NB4 (cell line): ENCODE measurements at places on chromosomes 1 and 21.
A peak's percentile ranks its signal among the peaks of the same experiment; 100 is the strongest.

- no peak for DNase-seq
Observed at GRCh38 chr1:108878160-108878469, 1.3 kb downstream of the GPSM2 start.

GRCh38 chr1:161001525-161001924 lies 19.4 kb downstream of the F11R start:
- DNase-seq: no peak

GRCh38 chr1:179955287-179955680 lies 674 bp downstream of the CEP350 start:
- peak; percentile 63 for DNase-seq

DNA sequence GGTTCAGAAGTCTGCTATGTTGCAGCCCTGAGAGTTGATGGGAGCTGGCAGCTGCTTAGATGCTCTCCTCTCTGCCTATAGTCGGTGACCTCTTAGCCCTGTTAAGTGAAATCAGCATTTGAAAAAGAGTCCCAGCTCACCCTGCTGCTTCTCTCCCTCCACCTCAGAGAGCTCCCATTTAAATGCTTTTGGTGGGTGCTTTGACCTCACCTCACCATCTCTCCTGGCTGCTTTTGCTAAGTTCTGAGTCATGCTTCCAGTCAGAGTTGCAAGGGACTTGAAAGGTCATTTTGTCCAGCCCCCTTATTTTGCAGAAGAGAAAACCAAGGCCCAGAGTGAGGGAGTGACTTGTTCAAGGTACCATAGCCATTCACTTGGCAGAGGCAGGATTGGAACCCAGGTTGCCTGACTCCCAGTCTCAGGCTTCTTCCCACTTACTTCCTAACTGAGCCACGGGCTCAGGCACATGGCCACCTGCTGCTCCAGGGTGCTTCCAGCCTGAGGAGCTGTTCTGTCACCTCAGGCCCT lies 3.3 kb downstream of the MAPKAPK2 start:
- peak; percentile 52 for DNase-seq

DNA sequence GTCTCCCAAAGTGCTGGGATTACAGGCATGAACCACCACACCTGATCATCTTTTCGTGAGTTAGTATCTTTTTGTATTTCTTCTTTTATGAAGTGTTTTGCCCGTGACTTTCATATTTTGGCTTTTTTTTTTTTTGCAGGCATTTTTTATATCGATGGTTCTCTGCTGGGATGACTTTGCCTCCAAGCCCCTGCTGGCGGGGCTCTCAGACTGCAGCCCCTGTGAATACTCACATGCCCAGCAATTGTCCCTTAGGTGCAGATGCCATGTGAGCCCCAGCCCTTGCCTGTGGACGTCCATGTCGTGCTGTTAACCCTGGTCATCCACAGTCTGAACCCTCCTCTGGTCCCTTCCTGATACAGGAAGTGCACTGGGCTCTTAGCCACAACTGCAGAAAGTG lies 21.7 kb downstream of the CRYAA start:
- no peak for DNase-seq

- no peak for DNase-seq
Observed at GRCh38 chr1:184940226-184940625, 34.1 kb downstream of the NIBAN1 start.

GRCh38 chr1:197003132-197003531 lies 25.8 kb downstream of the CFHR5 start:
- DNase-seq: no peak

DNA sequence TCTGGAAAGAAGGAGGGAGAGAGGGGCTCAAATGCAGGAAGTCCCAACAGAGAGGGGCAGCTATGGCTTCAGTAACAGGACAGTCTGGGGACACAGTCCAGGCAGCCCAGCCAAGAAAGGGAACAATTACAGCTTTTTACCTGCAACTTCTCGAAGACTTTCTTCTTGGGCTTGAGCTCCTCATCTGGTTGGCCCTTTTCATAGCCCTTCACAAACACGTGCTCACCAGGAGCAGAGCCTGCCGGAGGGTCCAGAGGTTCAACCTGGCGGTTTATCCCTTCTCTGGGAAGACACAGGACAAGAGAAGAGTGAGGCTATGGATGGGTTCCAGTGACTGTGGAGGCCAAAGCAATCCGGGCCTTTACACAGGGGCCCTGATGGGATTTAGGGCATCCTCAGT lies 37.9 kb downstream of the YARS1 start:
- DNase-seq: no peak

GRCh38 chr1:244200596-244200995 lies 149.5 kb downstream of the ZBTB18 start:
- no peak for DNase-seq

GRCh38 chr1:61638911-61639605 lies 85.9 kb downstream of the TM2D1 start:
- no peak for DNase-seq

DNA sequence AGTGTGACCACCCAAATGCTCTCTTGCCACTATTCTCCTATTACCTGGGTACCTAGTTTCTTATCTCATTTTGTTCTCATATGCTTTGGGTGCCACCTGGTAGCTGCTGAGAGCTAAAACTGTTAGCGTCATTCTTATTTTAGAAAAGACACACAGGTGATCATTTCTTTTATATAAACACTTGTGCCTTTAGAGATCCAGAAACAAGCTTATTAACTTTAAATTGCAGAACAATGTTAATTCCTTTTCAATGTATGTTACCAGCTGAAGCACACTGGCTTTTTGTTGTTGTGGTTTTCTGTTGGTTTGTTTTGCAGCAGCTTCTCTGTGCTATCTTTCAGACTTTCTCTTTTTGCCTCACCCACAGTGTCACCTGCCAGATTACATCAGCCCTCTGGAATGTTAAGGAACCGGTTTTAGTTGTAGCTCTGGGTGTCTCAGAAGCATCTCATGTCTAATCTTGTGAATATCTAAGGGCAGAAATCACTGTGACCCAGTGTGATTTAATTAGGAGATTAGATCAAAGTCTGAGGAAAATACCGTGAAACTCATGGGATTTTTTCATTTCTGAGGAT lies 43.4 kb upstream of the SLC19A2 start:
- DNase-seq: no peak

DNA sequence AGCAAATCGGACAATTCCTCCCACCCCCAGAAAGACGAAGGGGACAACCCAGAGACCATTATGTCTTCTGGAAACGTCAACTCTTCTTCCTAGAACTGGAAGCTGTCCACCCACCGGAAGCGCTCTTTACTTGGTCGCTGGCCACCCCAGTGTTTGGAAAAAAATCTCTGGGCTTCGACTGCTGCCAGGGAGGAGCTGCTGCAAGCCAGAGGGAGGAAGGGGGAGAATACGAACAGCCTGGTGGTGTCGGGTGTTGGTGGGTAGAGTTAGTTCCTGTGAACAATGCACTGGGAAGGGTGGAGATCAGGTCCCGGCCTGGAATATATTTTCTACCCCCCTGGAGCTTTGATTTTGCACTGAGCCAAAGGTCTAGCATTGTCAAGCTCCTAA lies 3.2 kb downstream of the S1PR1 start:
- no peak for DNase-seq

GRCh38 chr1:80384959-80385358 lies 1378.4 kb upstream of the ADGRL4 start:
- no peak for DNase-seq

DNA sequence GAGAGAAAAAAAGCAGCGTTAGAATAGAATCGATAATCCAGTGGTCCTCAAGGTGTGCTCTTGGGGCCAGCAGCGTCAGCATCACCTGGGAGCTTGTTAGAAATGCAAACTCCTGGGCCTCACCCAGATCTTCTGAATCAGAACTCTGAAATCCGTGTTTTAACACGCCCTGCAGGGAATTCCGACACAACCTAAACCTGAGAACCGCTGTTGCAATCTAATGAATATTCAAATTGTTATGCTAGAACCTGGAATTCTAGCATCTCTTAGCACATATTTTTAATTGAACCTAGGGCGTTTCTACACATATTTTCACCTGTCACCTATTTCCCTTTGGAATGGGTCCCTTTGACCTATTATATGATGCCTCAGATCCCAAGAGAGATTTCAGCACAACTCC lies 175.7 kb downstream of the PSMG1 start:
- DNase-seq: no peak

DNA sequence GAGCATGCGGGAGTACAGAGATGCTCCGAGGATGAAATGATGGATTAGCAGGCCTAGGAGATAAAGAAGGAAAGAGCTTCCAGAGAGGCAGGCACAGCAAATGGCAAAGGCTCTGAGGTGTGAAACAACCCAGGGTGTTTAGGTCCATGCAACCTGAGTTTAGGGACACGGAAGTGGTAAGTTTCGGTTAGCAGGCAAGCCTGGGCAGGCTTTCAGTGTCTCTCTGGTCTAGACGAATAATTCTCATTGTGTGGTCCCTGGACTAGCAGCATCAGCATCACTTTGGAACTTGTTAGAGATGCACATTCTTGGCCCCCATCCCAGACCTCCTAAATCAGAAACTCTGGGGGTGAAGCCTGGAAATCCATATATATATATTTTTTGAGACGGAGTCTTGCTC lies 18.6 kb downstream of the NKAIN1 start:
- no peak for DNase-seq

GRCh38 chr1:163706915-163707314 lies 385.2 kb downstream of the NUF2 start:
- DNase-seq: peak; percentile 7

GRCh38 chr1:113057006-113057405 lies 16.0 kb upstream of the LRIG2 start:
- no peak for DNase-seq

DNA sequence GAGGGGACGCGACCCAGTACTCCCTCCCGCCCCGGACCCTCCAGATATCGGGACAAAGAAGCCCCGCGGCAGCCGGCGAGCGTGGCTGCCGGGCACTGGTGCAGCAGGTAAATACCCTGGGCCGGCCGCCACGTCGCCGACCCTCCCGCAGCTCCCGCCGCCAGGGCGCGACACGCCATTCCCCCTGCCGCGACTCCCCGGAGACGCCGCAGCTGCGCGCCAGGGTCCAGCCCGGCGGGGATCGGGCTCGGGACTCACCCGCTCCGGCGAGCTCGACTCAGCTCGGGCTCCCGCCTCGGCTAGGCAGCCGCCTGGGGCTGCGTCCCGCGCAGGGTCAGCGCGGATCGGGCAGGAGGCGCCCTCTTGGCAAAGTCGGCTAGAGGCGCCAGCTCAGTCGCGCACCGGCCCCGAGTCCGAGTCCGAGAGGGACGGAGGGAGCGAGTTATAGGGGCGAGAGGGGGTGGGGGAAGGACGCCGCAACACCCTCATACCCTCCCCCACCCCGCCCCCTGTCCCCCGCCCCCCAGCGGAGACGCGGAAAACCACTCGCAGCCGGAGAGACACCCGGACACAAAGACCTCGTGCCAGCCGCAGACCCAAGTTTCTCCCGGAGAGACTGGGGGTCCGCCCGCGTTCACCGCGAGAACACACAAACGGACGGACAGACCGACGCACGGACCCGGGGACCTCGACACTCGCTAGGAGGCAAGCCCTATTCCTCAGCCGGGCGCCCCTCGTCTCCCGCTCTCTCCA lies 985 bp downstream of the SYT6 start:
- peak; percentile 14 for DNase-seq

DNA sequence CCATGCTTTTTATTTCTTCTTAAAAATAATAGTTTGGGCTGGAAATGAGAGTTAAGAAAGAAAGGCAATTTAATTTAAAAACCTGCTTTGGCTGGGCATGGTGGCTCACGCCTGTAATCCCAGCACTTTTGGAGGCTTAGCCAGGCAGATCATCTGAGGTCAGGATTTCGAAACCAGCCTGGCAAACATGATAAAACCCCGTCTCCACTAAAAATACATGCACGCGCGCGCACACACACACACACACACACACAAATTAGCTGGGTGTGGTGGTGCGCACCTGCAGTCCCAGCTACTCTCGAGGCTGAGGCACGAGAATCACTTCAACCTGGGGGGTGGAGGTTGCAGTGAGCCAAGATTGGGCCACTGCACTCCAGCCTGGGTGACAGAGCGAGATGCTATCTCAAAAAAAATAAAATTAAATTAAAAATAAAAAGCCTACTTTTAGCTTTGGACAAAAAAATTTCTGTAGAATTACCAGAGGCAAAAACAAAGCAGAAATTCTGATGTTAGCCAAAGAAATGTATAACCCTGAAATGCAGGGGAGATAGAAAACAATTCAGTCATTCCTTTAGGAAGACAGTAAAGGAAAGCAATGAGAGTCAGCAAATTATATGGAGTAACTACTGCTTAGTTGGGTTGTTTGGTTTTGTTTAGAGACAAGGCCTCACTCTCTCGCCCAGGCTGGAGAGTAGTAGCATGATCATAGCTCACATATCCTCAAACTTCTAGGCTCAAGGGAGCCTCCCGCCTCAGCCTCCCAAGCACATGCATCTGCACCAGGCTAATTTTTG lies 15.7 kb upstream of the IPP start:
- peak; percentile 45 for DNase-seq

- DNase-seq: no peak
Observed at GRCh38 chr1:184650177-184650866, 104.3 kb downstream of the EDEM3 start.

DNA sequence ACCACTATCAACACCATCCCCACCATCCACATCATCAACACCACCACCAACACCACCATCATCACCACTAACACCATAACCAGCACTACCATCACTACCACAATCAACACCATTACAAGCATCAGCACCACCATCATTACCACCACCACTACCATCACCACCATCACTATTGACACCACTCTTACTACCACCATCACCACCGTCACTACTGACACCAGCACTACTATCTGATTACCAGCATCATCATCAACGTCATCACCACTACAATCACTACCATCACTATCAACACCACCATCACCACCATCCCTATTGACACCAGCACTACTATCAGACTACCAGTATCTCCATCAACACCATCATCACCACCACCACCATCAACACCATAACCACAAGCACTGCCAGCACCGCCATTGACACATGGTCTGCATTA lies 106.1 kb upstream of the RUNX3 start:
- DNase-seq: no peak

- no peak for DNase-seq
Observed at GRCh38 chr1:208782186-208782585, 538.0 kb upstream of the PLXNA2 start.

DNA sequence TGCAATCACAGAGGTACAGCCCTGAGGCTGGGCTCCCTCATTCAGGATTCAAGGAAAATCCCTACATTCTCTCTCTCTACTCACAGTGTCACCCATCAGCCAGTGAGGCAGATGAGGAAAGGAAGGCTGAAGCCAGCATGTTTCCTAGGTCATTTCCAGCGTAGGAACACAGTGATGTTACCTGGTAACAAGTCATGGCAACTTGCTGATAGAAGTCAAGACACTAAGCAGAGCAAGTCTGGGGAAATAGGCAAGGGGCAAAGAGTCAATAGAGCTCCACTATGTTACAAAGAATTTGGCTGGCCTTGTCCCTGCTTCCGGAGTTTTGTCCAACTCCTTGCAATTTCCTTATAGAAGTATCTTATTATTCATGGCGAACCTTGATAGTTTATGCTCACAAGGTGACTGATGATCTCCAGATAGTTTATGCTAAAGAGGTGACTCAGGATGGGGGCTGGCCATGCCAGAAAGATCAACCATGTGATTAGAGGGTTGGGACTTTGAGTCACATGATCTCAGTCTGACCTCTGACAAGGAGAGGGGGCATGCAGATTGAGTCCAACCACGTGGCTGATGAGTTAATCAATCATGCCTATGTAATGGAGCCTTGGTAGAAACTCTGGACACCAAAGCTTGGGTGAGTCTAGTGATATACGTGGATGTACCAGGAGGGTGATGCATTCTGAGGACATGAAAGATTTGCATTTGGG lies 51.1 kb downstream of the SUSD4 start:
- DNase-seq: no peak

GRCh38 chr1:58047265-58047858 lies 499.2 kb downstream of the OMA1 start:
- DNase-seq: peak; percentile 34
